ENCODE measurements at places on chromosomes 3 and 15.
A peak's percentile ranks its signal among the peaks of the same experiment; 100 is the strongest.

- peak; percentile 55 for DNase-seq
These were observed at the start of gene CACNA2D3 for GRCh38 chr3:54122324-54123002. Gene CACNA2D3, plus strand, starts transcription at chr3:54122552.

DNA sequence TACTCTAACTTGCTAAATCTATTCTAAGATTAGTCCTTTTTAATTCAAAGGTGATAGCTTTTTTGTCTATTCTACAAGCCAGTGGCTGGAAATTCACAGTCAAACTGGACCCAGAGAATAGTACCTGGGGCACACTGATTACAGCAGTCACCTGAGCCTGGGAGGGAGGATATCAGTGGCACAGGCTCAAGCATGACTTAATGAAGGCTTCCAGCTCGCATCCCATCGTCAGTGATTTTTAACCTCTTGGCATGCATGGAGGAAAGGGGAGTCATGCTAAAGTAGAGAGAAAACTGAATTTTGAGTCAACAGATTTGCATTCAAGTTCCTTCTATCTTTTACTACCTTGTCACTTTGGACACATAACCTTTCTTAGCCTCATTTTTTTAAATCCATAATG is 24.8 kb downstream of the GOLIM4 start:
- no peak for DNase-seq

- no peak for DNase-seq
These were observed 7.1 kb downstream of the GUCA1C start for GRCh38 chr3:108946292-108947285.

- DNase-seq, result no peak
These were observed 1.6 kb downstream of the C3orf52 start for GRCh38 chr3:112087746-112088145.

DNA sequence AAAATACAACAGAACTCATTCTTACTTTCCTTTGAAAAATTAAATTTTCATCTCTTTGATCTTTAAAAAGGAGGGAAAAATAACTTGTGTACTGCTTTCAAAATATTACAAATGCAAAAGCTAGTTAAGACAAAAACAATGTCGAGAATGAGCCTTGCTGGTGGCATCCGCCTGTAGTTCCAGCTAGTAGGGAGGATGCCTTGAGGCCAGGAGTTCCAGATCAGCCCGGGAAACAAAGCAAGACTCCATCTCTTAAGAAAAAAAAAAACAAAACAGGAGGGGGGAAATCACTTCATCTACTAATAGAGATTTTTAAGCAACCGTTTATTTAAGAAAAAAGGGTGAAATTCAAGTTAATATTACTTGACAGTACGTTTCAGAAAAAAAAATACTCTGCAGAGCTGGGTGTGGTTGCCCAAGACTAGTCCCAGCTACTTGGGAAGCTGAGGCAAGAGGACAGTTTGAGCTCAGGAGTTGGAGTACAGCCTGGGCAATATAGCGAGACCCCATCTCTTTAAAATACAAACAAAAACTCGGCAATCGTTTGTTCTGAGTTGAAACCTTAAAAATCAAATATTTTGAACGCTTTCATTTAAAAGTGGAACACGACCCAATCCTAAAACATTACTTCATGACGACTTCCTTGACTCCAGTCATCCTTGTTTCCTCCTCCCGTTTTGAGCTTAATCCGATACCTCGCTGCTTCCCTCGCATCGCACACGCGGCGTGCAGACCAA is 1.2 kb downstream of the KPNA1 start:
- DNase-seq, result no peak

DNA sequence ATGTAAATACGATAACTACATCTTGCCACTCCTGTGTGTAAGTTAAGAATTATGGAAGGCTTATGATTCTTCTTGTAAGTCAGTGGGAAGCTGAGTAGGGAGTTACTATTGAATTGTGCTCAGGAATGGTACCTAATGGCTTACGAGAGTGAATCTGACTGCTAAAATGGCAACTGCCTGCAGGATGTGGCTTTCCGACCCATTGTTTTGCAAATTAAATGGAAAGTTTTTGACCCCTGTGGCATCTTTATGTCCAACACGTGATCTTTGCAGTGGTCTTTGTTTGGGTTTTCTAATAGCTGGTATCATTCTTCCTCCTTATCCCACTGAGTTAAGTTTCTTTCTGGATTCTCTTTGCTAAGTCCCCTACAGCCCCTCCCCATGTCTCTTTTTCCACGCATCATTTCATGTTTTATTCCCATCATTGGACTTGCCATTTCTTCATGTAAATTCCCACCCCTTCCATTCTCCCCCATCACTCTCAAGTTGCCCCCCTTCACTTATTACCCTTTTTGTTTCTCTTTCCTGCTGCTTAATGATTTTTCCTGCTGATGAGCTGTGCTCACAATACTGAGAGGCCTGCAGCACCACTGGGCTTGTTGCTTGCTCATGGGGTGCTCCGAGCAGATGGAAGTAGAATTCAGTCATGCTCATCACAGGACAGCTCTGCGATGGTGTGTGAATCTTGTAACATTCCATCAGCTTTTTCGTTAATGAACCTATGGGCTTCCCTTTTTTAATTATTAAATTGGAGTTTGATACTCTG is 428.2 kb upstream of the IL12A start:
- DNase-seq, result no peak

GRCh38 chr3:25910997-25911396 is 121.1 kb downstream of the OXSM start:
- DNase-seq, result no peak

Data from left hindlimb (tissue), 1 donor.